ENCODE measurements at places on chromosomes 3 and 15.

- no peak for DNase-seq
Observed at GRCh38 chr3:36840453-36840921, 76.1 kb upstream of the DCLK3 start.

DNA sequence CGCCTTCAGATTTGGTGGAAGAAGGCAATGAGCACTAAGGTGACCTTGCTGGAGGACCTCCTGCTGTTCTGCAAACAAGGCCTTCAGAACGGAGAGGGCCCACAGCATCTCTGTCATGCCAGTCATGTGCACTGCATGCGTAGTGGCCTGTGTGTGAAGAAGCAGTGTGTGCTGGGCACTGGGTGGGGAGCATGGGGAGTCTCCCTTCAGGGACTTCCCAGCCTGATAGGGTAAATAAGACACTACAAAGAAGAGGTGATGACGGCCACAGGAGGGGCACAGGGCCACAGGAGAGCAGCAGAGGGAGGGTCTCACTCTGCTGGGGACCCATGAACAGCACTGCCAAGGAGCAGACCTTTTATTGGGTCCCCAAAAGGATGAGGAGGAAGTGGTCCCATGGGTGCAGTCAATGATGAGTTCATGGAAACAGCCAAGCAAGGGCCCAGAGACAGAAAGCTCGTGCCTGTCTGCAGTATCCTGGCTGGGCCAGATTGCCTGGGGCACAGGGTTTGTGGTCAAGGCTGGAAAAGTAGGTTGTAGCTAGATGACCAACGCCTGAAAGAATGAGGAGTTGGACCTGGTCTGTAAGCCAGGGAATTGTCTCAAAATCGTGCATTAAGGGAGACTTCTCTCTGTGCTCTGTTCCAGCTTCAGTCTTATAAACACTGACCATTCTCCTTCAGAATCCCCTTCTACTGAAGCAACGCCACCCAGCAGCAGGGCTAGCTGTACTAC, 67.8 kb upstream of the SEC61A1 start:
- no peak for DNase-seq

GRCh38 chr3:178103140-178103539, 433.1 kb upstream of the KCNMB2 start:
- no peak for DNase-seq

- peak; percentile 80 for DNase-seq
Observed at GRCh38 chr3:59212128-59212779, 162.4 kb upstream of the CFAP20DC start.

- DNase-seq: no peak
Observed at GRCh38 chr15:78996894-78997275, 52.0 kb upstream of the CTSH start.

DNA sequence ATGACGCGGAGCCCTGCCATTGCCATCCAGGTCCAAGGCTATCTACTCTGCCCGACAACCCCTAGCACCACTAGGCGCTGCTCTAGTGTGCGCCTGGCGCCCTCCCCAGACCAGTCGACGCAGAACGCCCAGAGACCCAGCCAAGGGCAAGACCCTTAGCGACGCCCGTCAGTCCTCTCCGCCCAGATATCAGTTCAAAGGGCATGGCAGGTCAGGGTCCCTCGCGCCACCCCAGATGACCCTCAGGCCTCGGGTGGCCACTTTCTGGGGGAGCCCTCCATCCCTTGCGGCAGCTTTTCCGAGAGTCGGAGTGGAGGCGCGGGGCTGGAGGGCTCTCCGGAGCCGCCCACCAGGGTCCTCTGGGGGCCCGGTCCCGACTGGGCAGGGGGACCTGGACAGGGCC, 371 bp upstream of the CLSTN2 start:
- no peak for DNase-seq

DNA sequence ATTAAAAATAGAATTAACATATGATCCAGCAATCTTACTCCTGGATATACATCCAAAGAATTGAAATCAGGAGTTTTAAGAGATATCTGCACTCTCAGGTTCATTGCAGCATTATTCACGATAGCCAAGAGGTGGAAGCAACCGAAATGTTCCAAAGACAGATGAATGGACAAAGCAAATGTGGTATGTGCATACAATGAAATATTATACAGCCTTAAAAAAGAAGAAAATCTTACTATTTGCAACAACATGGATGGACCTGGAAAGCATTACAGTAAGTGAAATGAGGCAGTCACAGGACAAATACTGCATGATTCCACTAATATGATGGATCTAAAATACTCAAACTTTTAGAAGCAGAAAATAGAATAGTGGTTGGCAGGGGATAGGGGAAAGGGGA, 9.3 kb upstream of the TMEM158 start:
- no peak for DNase-seq

DNA sequence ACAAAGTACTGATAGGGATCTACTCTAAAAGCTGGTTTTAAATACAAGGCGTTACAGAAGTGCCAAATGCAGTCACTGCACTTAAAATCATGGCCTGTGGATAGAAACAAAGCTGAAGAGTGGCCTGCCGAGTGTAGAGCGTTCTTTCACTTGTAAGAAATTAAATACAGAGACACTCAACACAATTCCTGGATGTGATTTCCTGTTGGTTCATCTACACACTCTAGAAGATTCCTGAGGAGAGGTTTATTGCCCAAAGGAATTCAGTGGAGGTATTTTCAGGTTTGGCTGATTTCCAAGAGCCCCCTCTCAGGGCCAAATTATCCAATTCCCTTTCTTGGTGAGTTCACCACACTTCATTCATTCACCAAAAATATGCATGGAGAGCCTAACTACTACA, 200.3 kb upstream of the IL12A start:
- no peak for DNase-seq

GRCh38 chr15:95162531-95162930, 931.2 kb downstream of the MCTP2 start:
- DNase-seq: no peak

DNA sequence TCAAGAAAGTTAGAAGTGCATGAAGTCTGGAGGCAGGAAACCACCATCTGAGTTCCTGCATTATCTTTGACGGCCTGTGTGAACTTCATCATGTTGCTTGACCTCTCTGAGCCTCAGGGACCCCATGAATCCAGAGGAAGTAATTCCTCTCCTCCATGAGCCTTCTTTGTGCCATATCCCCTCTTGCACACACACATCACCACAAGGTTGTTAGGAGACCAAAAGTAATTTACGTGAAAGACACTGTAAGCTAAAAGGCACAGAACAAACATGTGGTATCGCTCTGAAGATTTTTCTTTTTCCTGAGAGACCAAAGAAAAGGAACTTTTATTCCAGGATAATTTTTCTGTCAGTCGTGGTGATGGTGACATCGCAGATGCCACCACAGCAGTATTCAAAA, 55.9 kb upstream of the BCL6 start:
- no peak for DNase-seq

- no peak for DNase-seq
Observed at GRCh38 chr3:16587047-16587680, 18.1 kb downstream of the DAZL start.

DNA sequence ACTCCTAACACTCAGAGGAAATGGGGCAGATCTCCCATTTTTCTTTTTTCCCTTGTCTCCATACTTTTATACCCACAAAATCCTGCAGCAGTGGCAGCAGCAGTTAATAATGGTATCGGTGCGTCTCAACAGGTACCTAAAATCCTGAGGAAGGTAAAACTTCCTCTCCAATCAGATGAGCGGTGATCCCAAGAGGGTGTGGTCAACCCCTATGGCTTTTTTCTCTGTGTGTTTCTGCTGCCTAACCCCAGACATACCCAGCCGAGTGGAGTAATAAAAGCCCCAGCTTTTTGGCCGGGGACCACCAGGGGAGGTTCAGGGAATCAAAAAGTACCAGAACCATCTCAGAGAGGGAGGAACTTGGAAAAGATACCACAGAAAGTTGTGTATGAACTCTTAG, 9.1 kb downstream of the GK5 start:
- no peak for DNase-seq

- DNase-seq: peak; percentile 0
Observed at GRCh38 chr15:31605467-31605931, 278.9 kb downstream of the KLF13 start.

DNA sequence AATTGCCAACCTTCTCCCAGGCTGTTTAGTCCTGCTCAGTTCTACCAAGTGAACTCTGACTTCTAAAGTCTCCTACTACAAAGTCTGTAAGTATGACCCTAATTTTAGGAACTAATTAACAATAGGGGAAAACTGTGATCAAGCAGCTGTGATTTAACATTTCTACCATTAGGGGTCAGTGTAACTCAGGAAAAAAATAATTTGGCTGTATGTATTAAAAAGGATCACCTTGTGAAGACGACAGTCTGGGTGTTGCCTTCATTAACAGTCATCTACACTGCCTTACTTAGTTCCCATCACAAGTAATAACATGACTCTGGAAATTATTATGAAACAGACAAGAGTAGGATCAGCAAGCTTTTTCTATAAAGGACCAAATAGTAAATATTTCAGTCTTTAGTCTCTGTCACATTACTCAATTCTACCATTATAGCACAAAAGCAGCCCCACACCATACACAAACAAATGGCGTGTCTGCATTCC, 4.2 kb upstream of the NPHP3 start:
- peak; percentile 43 for DNase-seq

Data from COLO829 (cell line).